ENCODE measurements at places on chromosomes 2 and 18. TPM values are rescaled to one million over a fixed set of nuclear protein-coding genes. Genes with fewer than 3 reads are reported as not detected.

GRCh38 chr2:228705318-228705717 is 523.8 kb upstream of the SPHKAP start:
- no peak for DNase-seq

- DNase-seq: no peak
Measured at GRCh38 chr2:238978497-238978896, 130.6 kb downstream of the TWIST2 start.

DNA sequence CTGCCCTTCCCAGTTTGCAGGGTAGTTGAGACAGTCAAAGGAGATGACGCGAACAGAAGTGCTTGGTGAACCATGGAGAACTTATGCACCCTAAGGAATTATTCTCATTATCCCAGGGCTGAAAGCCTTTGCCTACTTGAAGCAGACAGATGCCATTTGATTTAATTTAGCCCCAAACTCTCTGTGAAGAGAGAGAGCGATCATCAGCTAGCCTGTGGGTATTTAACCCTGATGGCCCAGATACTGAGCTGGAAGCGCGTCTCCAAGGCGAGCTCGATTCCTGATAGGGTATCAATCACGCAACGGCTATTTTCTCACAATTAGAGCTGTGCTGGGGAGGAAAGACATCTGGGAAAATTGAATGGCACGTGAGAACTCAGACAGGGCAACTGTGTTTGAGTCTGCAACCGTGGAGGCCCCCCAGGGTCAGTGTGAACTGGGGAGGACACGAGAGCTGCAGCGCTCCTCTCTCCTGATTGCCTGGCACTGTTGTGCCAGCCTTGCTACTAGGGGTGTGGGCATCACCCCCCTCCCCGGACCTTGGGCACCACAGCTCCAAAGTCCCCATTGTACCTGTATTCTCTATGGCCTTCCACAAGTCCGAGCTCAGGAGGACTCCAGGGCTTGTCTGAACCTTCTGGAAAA is 73.2 kb downstream of the CAPN13 start:
- no peak for DNase-seq

DNA sequence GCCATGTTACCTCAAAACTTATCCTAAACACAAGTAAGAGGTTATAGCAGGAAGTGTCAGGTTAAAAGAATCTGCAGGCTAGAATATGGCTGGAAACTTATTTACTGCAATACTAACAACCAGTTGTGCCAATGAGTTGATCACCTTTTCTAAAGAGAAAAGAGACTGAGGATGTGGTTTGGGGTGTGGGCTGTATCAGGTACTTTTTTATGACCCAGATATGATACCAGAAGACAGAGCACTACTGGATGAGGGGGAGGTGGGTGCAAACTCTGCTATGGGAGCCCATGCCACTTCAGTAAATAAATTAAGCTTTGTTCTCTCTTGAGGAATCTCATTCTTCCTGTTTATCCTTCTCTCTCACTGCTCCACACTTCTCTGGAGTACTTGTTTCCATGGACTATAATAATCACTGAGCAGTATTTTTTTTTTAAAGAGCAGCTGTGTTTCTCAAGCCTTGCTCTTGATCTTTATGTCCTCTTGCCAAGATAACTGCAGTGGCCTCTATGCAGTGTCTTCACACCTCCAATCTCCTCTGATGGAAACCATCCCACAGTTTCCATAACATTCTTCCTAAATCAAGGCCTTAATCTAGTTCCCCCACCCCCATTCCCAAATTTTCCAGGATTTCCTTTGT is 51.2 kb upstream of the NOSTRIN start:
- DNase-seq: peak; percentile 59

GRCh38 chr18:58755304-58756010 is 84.2 kb downstream of the MALT1 start:
- peak; percentile 46 for DNase-seq

- DNase-seq: peak; percentile 19
Measured at GRCh38 chr2:37555457-37555856, 116.0 kb downstream of the CDC42EP3 start.

DNA sequence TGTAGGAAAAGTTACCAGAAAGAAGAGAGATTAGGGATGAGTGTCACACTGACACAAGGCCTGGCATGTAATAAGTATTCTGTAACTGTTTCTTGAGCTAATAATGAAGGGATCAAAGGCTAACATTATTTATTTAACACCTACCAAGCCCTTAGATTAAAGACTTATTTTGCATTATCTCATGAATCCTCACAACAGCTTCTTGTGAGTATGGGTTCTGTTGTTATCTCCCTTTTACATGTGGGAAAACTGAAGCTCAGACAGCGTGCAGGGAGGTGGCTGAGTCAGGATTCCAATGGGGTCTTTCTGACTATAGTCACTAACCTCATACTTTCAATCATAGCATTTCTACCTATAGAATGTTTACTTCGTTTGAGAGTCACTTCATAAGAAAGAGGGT is 79.0 kb upstream of the PROKR1 start:
- no peak for DNase-seq

- no peak for DNase-seq
Measured at GRCh38 chr18:3193331-3193730, 26.4 kb downstream of the MYOM1 start.

- no peak for DNase-seq
Measured at GRCh38 chr2:97798416-97798815, 85.0 kb downstream of the ZAP70 start.

TMEM247 gene
- not detected for total RNA-seq

All from activated naive CD4-positive, alpha-beta T cell treated with anti-CD3 and anti-CD28 coated beads for 36 hours (primary cell).